ENCODE measurements at places on chromosomes 1 and 21.

GRCh38 chr1:40396420-40396819 is 22.9 kb downstream of the SMAP2 start:
- no peak for DNase-seq

- DNase-seq, result no peak
Observed at GRCh38 chr1:203597331-203598090, 29.1 kb upstream of the ATP2B4 start.

- no peak for DNase-seq
Observed at GRCh38 chr1:168751195-168751650, 22.2 kb upstream of the DPT start.

DNA sequence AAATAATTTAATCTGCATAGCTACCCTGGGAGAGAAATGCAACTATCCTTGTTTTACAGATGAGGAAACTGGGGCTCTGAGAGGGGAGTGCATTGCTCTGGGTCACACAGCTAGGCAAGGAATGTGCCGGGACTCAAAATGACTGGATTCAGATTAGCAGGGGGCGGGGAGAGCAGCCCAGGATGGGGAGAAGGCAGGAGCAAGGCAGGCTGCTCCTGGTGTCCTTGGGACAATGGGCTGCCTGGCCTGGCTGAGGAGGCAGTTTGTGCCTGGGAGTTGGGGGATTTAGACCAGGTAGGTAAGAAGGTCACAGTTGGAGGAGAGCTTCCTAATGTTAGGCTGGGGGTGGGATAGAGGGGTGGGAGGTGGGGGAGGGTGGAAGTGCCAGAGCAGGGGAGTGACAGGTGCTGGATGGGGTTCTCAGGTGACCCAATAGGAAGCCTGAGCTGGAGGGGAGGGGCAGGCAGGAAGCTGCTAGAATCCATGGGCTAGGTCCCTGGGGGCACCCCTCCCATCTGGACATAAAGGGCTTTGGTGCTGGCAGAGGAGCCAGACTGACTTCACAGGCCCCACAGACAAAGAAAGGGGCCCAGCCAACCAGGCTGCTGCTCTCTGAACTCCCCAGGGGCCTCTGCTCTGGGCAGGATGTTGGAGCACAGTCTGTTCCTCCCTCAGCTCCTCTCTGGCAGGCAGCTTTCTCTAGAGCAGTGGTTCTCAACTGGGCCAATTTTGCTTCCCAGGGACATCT is 29.0 kb downstream of the TRIM62 start:
- DNase-seq, result peak; percentile 33

DNA sequence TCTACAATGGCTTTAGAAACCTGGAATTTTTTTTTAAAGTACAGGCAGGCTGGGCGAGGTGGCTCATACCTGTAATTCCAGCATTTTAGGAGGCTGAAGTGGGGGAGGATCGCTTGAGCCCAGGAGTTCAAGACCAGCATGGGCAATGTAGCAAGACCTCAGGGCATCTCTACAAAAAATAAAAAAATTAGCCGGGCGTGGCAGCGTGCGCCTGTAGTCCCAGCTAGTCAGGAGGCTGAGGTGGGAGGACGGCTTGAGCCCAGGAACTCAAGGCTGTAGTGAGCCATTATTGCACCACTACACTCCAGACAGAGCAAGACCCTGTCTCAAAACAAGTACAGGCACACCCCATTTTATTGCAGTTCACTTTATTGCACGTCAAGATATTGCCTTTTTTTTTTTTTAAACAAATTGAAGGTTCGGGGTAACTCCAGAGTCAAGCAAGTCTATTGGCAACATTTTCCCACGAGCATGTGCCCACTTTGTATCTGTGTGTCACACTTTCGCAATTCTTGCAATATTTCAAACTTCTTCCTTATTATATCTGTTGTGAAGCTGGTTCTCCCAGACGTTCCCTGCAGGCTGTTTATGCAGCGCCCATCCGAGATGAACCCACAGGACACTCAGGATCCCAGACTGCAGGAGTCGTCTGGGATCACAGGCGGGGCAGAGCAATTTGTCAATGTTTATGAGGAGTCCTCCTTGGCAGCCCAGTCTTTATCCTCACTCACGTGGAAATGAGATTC is 4.7 kb downstream of the HES2 start:
- no peak for DNase-seq

GRCh38 chr1:51231120-51231519 is 5.0 kb upstream of the RNF11 start:
- no peak for DNase-seq

DNA sequence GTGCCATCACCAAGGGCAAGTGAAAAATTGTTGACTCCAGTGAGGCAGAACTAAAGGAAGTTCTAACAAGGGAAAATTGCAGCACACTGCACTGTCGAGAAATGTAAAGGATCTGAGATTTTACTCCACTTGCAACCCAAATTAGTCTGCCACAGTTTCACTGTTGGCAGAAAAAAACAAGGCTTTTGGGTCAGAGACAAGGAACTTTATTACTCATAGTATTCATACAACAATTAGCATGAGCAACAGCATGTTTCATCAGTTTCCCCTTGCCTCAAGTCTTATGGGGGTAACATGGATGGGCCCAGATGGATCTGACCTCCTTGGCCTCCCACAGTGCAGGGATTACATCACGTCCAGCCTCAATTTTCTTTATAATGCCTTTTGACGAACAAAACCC is 125.3 kb downstream of the LTN1 start:
- no peak for DNase-seq

DNA sequence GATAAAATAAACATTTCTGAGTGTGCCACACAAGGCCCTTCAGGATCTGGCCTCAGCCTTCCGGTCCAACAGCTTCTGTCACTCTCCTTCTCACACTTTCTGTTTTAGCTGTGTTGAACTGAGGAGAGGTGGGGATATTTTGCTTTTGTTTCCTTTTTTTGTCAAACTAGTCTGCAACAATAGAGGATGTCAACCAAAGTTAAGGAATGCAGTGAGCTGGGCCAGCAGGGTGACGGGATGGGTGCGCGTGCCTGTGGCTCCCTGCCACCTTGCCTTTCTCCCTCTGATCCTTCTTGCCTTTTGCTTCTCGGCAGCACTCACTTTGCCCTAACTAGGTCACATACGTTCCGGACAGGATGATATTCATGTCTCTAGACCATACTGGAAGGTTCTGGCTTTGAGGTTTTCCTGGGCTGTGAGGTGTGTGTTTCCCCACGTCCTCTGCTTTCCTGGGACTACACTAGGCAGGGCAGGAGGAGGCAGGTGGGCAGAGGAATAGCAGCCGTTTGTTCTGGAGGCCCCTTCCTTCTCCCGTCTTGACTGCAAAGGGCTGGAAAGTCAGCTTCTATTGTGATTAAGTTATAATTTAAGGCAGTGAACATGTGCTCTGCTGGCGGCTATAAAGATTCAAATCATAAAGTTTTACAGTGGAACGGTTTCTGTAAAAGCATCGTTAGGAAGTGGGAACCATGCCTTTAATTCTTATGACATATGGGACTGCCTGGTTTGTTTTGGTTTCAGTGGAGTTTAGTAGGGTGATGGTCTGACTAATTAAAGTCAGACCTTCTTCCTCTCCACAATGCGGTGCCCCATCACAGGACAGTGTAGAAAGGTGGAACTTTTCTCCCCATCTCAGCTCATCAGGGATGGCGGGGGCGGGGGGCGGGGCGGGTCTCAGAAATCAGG is 67.8 kb downstream of the RNF220 start:
- no peak for DNase-seq

DNA sequence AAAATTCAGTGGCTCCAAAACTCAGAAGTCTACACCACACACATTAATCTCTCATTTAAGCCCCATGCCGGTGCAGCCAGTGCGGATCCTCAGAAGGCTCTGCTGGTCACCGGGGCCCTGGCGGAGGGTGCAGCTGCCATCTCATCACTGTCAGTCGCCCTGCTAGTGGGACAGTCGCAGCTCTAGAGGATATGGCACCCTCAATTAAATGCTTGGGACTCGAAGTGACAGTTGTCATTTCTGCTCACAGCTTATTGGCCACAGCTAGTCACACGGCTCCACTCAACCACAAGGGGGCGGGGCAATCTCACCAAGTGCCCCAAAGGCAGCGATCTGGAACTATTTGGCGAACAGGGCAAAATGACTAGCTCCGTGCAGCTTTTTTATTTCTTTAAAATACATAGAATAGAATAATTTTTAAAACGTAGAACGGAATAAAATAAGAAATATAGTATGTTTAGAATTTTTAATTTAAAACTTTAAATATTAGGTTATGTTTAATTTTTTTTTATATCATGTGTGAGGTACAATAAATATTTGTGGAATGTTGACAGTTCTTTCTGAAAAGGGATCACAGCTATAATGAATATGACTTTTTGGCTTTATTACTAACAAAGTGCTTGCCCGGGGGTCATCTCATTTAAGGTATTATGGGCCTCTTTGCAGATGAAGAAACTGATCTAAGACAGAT is 8.0 kb upstream of the MAN1C1 start:
- DNase-seq, result peak; percentile 60

DNA sequence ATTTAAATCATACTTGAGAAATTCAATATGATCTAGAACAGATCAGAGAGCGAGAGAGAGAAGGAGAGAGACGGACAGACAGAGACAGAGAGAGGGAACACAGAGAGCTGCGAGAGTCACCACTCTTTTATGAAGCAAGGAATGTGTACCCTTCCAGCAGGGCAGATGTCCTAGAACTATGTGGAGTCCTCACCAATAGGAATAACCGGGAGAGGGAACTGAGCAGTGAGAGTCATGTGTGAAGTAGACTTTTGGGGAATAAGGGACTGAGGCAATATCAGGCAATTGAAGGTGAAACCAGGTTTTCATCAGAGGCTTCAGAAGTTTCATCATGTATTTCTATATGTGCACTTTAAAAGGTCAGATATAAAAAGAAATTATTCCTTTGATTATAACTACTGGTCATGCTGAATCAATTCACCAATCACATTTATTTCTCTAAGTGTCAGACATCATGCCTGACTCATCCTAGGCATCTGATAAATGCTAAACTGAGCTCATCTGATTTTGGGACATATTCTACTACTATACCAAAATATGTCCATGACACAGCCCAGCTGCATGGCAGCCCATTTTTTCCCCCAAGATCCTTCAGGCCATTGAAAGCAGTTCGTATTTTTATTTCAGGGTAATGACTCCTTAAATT is 22.4 kb downstream of the VTCN1 start:
- no peak for DNase-seq

DNA sequence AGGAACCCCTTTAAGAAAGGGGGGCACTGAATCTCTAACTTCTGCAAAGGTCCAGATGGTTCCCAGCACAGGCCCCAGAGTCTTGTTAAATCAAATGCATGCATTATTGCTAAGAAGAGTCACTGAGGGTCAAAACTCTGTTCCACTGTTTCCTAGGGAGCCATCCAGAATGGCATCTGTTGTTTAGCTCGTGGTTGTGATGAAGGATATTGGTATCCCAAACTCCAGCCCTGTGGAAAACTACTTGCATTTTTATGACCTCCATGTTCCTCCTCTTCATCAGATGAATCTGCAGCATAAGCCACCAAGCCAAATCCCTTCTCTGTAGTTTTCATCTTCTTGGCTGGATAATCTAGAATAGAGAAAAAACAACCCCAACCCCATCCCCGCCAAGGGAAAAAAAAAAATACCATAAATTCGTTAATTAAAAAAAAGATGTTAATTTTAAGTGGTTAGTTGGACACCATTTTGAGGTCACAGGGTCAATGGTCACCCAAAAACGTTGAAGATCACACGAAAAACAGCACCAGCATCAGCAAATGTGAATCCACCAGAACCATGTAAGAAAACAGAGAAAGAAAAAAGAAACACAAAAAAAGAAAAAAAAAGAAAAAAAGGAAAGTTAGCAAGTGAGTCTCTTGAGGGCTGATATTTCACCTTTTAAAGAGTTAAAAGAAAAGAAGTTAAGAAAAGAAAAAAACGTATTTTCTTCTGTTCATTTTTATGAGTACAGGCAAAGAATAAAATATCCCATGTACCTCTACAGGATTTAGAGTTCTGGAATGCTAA is 3.0 kb upstream of the RIT1 start:
- DNase-seq, result no peak

DNA sequence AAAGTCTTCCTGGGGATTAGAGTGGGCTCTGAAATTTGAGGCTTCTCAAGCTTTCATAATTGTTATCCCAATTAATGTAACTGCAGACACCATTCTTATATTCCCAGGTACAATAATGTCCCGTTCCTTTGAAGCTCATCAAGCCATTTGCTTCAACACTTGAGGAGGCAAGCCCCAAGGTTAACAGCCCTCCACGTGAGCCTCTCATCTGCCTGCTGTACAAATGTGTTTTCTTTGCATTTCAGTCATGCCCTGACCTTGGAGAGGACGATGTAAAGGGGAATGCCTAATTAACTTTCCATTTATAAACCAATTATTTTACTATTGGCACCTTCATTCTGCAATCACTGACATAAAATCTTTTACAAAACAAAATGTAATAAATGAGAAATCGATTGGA is 106.3 kb downstream of the SETD4 start:
- no peak for DNase-seq

GRCh38 chr1:226601456-226601855 is 52.9 kb downstream of the STUM start:
- DNase-seq, result no peak

DNA sequence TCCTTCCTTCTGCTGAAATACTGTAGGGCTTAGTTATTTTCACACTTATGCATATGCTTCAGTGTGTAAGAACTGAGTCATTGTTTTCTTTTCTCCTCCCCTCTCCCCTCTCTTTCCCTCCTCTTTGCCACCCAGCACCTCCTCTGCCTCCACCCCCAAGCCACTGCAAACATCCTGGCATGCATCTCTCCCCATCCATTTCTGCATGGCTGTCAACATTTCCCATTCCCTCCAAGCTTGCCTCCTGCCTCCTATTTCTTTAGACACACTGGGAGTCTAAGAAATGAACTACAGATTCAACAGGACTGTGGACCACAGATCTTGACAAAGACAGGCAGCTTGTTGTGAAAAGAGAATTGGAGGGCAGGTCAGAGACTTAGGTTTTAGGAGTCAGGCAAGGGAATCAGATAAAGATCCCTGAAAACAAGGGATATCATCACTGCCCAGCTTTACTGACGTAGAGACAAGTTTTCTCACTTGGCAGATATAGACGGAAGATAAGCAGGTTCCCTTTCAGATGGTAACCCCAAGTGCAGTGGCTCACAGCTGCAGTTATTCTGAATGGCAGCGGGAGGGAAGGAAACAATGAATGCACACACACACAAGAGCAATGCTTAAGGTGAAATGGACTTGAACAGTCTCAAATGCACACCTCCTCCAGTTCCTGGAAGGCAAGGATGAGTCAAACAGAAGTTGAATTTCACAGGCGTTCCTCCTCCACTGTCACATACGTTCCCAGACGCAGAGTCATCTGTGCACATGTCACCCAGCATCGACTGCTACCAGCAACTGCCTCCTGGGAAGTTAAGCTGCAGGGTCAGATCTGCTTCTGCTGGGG is 56.1 kb downstream of the HIVEP3 start:
- DNase-seq, result no peak

DNA sequence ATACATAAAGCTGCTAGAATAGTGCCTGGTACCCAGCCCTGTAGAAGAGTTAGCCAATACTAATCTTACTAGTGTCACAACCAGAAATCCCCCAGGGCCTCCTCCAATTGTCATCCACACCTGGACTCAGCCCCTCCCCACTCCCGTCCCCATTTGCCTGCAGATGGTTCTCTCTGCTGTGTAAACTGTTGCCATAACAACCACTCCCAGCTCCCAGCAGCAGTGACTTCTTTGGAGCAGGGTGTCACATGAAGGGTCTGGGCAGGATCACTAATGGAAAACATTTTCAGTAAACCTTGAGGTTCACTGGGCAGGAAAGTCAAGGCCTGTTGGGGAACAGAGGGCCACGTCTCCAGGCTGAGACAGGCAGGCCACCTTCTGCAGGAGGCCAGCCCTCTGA is 126.0 kb upstream of the IPO9 start:
- DNase-seq, result peak; percentile 98

GRCh38 chr1:230977761-230978490 is 735 bp downstream of the TTC13 start:
- DNase-seq, result peak; percentile 64

GRCh38 chr1:201459775-201460174 is 9.2 kb downstream of the PHLDA3 start:
- DNase-seq, result no peak

All from NCI-H1105 treated with DMSO at 0.1 percent for 48 hours (cell line).